ENCODE measurements at places on chromosomes 5 and 9.

DNA sequence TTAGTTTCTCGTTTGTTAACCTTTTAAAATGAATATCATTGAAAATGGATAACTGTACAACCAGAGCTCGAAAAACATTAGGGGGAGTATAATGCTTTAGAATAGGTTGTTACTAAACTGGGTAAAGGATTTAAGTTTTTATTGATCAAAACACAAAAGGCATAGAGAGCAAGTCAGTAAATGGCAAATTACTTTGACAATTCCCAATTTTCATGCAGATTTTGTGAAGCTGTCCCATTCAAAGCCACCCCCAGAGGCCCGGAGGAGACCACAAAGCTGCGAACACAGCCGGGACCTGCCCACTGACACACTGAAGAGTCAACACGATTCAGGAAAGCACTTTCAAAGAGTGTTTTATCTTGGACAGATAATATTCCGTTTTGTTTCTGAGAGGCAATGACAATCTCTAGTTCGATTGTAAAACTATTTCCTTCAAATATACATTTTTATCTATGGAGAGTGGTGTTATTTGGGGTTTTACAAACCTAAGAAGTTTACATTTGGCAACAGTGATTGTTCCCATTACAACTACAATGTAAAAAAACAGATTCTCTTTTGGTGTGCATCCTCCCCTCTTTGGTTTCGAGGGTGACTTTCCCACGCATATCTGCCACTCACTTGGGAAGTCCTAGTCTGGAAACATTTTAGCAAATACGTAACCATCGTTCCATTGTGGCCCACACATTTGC, 182.6 kb upstream of the TBCA start:
- no peak for DNase-seq

DNA sequence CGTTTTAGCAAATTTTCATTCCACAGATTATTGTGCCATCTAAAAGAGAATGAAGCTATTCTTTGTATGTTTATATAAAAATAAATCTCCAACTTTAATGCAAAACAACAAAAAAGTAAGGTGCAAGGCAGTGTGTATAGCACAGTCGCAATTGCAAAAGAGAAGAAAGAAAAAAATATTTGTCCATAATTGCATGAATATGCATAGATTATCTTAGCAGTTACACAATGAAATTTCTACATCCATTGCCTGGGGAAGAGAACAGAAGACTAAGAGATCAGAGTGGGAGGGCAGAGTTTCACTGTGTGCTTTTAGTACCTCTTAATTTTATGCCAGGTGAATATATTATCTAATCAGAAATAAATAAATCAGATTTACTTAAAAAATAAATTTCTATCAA, 86.4 kb upstream of the LHFPL2 start:
- DNase-seq: no peak

- DNase-seq: no peak
Measured at GRCh38 chr5:180669661-180670060, 20.3 kb upstream of the FLT4 start.

GRCh38 chr5:53319315-53319714, 161.1 kb upstream of the FST start:
- DNase-seq: no peak

DNA sequence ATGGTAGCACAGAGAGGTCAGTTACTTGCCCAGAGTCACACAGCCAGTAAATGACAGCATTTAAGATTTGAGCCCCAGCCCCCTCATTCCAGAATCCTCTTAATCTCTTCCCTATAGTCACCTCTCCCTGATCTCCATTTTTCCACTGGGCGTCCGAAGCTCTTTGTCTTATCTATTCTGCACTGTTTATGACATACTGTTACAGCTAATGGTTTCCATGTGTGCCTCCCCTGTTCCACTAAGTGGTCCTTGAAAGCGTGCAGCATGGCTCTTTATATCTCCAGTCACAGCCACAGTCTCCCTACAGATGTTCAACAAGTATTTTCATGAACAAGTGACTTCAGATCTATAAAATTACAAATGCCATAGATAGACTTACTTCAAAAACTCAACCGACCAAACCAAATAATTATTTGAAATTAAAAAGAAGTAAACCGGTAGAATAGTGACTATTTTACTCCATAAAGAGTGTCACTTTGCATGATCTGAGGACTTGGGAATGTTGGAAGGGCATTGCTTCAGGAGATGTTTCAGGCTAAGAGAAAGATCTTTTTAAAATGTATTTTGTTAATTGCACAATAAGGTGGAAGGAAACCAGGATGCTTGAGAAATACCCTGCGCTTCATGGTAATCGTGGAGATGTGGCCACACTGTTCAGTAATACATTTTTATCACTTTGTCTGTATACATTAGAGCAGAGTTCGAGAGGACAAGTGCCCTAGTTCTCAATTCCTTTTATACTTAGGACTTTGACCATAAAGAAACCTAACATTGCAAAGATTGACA, 237.2 kb downstream of the FBXL7 start:
- DNase-seq: peak; percentile 76

- peak; percentile 44 for DNase-seq
Measured at GRCh38 chr5:159444441-159445082, 114.3 kb upstream of the IL12B start.

GRCh38 chr9:72960446-72960845, 7.6 kb upstream of the ALDH1A1 start:
- DNase-seq: no peak

DNA sequence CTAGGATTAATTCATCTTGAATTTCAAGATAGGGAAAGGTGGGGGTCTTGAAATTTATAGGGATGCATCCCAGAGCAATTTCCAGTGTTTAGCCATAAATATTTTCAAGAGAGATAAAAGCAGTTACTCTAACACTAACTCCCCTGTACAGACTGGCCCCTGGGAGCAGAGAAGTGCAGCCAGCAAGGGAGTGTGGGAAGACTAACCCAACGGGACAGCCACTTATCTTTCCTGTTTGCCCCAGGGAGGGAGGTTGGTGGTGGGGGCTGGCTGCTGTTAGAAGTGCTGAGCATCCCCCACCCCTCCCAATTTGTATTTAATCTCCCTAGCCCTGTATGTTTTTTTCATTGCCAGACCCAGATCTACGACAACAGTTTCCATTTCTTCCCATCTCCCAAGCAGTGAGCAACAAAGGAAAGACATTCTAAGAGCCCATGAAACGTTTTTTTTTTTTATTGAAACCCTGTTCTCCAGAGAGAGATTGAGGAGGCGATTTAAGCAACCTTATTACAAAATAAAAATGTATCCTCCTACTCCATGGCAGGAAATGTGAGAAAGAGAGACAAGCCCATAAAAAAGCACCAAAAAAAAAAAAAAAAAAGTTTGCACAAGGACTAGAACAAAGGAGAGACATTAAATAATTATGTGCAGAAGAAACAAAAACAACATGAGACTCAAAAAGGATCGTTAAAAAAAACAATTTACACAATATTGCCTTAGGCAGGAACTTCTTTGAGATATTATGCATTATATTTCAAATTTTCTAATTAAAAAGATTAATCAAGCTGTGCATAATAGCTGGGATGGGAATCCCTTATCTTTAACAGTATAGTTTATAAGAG, 343.4 kb downstream of the ARHGEF28 start:
- no peak for DNase-seq

DNA sequence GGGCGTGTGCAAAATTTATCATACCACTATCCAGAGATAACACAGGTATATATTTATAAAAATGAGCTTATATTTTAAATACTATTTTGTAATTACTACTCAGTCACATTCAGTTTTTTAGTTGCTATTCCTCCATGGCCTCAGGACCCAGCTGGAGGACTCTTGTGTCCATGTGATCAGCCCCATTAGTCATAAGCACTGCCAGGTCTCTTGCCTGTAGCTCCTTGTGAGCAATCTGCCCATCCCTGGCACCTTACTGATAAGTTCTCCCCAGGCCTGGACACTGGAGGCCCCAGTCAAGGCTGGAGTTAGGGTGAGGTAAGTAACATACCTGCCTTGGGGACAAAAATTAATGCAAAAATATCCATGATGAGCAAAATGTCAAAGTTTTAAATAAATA, 29.5 kb upstream of the ADRB2 start:
- no peak for DNase-seq
